ENCODE measurements at places on chromosomes 12 and 14.

- DNase-seq, result no peak
Observed at GRCh38 chr14:74821267-74821915, 54.6 kb downstream of the PROX2 start.

DNA sequence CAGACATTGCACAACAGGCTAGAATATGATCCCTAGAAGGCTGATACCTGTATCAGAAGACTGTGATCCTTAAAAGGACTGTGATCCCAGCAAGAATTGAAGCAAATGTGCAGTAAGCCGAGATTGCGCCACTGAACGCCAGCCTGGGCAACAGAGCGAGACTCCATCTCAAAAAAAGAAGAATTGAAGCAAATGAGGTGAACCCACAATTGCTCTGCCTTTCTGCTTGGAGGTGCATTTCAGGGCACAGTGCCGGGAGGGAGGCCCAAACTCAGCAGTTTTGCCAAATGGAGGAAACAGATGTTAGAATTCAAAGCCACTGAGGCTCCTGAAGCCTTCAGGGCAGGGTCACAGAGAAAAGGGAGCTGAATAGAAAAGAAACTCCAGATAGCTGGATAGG lies 61.1 kb upstream of the COCH start:
- no peak for DNase-seq

GRCh38 chr12:28699029-28699428 lies 450.0 kb upstream of the FAR2 start:
- DNase-seq, result no peak

DNA sequence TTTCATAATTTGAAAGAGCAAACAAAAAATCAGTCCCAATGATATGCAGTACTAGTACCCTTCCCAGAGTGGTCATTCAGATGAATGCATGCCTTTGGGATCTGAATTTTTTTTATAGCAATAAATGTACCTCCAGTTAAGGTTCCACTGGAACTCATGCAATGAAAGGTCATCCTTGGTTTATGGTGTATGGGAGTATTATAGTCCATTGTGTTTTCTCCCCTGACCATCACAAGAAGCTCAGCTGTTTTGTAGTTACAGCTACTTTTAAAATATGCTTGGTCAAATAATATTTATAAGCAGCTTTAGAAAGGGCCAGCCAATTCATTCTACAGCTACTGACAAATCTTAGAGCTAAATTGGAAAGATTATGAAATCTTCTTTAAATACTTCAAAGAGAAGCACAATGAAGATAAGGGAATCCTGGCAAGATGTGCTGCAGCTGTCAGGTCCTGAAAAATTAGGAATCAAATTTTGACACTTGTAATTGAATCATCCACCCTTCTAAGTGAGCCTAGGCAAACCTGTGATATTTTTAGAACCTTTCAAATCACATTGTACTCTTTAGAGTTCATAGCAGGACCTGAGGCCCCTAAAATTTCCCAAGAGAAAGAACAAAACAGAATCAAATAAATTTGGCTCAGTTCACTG lies 46.5 kb downstream of the IFT81 start:
- no peak for DNase-seq

GRCh38 chr12:76137606-76138005 lies 53.1 kb upstream of the NAP1L1 start:
- no peak for DNase-seq

DNA sequence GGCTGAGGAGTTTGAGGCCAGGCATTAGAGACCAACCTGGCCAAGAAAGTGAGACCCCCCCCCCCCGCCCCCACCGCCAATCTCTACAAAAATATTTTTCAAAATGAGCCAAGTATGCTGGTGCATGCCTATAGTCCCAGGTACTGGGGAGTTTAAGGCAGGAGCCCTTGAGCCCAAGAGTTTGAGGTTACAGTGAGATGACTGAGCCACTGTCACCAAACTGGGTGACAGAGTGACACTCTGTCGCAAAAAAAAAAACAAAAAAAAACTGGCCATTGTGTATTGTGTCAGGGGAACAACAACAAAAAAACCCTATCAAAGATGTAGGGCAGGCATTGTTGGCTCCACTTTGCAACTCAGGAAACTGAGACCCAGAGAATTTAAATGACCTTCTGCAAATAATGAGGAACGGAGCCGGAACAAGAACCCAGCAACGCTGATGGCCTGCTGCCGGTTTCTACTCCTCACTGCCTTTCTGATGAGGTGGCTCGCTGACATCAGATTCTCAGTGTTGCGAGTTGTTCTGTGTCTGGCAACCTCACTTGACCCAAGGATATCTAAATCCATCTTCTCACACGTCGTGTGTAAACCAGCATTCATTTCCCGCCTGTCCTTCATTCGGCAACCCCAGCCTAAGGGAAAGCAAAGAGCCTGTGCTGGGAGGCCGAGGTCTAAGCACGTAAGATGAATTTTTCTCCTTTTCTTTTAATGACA lies 195.2 kb upstream of the CRY1 start:
- no peak for DNase-seq

- DNase-seq, result no peak
Observed at GRCh38 chr14:104446611-104447010, 133.0 kb upstream of the C14orf180 start.

DNA sequence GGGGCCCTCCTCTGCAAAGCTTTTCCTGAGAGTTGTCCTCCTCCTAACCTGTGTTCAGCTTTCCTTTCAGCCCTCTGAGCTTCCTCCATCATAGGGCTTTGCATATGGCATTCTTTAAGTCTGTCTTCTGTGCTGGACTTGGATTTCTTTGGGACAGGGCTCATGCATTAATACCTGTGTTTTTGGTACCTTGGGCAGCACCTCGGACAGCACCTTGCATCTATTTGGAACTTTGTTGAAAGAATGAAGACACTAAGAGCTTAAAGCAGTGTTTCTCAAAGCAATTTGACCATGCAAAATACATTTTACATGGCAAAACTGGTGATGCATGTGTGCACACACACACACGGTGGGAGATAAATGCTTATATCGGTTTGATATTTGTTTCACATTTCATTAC lies 115.0 kb upstream of the SRRM4 start:
- DNase-seq, result no peak

DNA sequence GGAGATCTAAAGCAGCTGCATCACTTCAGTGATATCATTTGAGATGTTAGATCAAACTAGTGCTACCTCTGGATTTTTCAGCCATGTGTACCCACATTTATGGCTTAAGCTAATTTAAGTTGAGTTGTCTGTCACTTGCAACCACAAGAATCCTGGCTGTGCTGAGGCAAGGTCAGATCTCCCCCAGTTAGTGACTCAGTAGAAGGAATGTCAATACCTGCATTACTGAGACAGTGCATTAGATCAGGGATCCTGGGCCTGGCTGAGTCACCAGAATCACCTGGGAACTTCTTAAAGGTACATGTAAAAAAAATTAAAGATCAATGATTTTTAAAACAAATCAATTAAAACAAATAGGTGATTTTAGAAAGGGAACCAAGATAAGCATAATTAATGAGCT lies 84.6 kb upstream of the GRIN2B start:
- no peak for DNase-seq

DNA sequence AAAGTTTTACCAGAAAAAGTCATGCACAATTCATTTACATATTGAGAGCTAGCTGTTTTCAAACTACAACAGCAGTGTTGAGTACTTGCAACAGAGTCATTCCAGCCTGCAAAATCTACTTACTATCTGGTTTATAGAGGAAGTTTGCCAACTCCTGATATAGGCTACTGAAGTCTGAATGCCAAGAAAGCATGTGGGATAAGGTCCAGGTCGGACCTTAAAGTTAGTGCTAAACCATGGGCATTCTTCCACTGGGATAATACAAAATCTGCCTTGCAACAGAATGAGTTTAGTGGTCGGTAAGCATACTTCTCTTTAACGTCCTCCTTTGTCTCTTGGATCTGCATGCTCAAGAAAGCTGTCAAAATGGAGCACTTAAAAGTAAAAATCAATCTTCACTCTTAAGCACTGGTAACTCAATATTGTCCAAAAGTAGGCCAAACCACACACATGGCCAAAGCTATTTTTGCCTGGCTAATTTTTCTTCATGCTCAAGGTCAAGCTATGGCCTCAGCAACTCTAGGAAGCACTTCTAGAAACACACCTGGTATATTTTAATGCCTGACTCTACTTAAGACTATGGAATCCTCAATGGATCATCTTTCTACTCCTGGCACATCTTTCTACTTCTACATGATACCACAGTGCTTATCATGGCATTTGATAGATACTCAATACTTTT lies 364.9 kb upstream of the KITLG start:
- no peak for DNase-seq

- DNase-seq, result no peak
Observed at GRCh38 chr14:49950275-49951228, 57.7 kb downstream of the ARF6 start.

- DNase-seq, result no peak
Observed at GRCh38 chr12:27592548-27592947, 68.5 kb downstream of the PPFIBP1 start.

DNA sequence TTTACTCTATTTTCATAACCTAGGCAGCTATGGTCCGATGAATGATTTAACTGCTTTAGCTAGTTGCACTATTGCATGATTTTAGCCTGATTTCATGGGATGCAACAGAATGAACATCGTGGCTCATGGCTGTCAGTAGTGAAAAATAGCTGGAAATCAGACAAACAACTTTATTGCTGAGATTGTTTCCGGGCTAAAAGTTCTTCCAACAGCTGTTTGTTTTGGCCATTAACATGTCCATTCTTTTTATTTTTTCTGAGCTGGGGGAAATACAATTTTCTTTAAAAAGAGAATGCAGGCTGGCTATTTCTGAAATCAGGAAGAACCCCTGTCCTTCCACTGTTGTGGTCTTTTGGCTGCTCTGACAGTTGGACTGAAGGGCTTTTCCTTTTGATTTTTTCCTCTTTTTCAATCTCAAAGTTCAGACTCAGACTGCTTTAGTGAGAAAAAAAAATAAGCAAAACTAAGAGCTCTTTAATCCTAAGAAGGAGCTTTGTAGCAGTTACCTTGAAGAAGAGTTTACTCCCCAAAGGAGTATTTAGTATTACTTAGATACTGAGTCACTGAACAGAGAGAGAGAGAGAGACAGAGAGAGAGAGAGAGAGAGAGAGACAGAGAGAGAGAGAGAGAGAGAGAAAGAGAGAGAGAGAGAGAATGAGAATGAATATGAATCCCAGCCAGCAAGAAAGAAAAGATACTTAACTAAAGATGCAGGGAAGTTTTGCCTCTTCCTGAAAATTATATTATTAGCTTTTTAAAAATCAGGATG lies at the start of gene NAV3:
TSS of gene NAV3 (plus strand) at position 312 of the 769 bp plus-strand sequence. CDS start 568 bp downstream, outside the sequence.
- DNase-seq, result no peak

DNA sequence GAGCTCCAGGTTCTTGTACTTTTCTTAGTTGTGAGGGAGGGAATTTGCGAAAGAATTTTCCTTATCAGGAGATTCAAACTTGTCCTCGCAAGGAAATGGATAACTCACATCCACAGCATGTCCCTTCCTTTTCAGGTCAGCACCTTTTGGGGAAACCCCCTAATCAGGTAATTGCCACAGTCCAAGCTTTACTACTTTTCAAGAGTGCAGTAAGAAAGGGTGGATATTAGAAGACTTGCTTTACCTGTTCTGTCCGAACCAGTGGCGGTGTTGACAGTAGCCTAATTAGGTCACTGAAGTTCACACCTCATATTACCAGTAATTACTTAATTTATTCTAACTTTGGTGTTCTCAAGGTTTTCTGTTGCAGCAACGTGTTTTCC lies 6.7 kb upstream of the C12orf50 start:
- DNase-seq, result no peak

- DNase-seq, result no peak
Observed at GRCh38 chr12:53232646-53233461, 845 bp upstream of the RARG start.

DNA sequence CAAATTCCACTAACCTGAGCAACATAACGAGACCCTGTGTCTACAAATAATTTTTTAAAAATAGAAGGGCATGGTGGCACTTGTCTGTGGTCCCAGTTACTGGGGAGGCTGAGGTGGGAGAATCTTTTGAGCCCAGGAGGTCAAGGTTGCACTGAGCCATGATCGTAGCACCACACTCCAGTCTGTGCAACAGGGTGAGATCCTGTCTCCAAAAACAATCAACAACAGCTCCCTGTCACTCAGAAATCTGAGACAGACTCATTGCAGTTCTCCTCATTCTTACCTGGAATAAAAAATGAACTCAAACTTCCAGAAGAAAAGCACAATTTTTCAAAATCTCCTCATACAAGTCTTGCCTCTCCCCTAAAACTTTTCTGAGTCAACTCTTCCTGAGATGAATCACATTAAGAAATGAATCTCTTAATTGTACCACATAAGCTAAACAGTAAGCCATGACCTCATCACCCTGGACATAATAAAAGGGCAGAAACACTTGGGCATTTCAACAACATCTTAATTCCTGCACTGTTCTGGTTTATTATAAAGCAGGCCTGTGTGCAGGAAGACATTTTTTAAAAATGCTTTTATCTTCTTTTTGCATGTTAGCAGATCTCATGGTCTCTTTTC lies 214.3 kb upstream of the CDKN3 start:
- DNase-seq, result no peak

DNA sequence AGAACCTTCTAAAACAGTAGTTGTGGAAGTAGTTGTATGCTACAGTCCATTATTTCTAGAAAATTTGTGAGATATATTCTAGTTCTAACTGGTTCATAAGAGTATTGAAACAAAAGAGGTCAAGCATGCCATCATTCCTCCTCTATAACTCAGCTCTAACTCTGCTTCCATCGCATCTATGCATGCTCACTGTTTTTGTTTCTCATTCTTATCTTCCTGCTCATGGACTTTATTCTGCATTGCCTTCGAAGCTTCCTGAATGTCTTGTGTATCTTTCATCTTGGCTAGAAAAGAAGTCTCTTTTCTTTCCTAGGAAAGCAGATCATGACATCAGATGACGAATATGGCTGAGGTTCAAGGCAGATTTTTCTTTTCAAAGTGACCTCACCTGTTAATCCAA lies 402 bp downstream of the LMNTD1 start:
- DNase-seq, result no peak

GRCh38 chr12:99009654-99010296 lies 364.7 kb downstream of the APAF1 start:
- DNase-seq, result no peak

- no peak for DNase-seq
Observed at GRCh38 chr14:30914812-30915211, 40.5 kb downstream of the COCH start.

DNA sequence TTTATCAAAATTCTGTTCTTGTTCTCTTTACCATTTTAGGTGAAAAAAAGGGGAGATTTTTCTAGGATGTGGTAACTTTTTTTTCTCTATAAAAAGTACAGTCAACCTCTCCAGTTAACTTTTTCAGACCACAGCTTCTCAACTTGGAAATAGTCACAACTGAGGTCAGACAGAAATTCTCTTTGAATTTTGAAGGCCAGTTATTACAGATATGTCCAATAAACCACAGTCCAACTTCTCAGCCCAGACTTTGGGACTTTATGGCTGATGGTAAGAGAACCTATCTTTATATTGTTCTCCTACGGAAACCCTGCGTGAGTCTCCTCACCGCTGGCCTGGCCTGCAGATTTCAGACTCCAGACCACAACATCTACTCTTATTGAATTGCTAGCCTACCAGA lies 176.7 kb downstream of the DACT1 start:
- no peak for DNase-seq

GRCh38 chr12:13798162-13798561 lies 183.2 kb downstream of the GRIN2B start:
- no peak for DNase-seq

- no peak for DNase-seq
Observed at GRCh38 chr14:23569443-23570151, 2.0 kb upstream of the AP1G2 start.

Data from activated CD8-positive, alpha-beta memory T cell treated with anti-CD3 and anti-CD28 coated beads, Interleukin-2, amount 50 U/mL, for 4 hours (primary cell).